CD4-positive, alpha-beta T cell (primary cell): ENCODE measurements at places on chromosomes 6 and 20. TPM values are rescaled to one million over a fixed set of nuclear protein-coding genes. Genes with fewer than 3 reads are reported as not detected.

- H3K27ac ChIP-seq, result no peak within 1 kb of the TSS
- peaks cover 10% of the 10 kb centered on the region for H3K4me1 ChIP-seq
- H3K27me3 ChIP-seq, result peaks cover 29% of the 10 kb centered on the region
- peak within 1 kb of the TSS; percentile 5 for H3K4me3 ChIP-seq
- DNase-seq, result no peak
- H3K36me3 ChIP-seq, result no peaks in the 10 kb centered on the region
Observed at GRCh38 chr6:116764961-116765841, at the start of gene FAM162B. Gene FAM162B (minus strand): TSS chr6:116765719. CDS start chr6:116765576, 143 bp downstream.

The MOCS1 gene
- 2.7 TPM for total RNA-seq

DNA sequence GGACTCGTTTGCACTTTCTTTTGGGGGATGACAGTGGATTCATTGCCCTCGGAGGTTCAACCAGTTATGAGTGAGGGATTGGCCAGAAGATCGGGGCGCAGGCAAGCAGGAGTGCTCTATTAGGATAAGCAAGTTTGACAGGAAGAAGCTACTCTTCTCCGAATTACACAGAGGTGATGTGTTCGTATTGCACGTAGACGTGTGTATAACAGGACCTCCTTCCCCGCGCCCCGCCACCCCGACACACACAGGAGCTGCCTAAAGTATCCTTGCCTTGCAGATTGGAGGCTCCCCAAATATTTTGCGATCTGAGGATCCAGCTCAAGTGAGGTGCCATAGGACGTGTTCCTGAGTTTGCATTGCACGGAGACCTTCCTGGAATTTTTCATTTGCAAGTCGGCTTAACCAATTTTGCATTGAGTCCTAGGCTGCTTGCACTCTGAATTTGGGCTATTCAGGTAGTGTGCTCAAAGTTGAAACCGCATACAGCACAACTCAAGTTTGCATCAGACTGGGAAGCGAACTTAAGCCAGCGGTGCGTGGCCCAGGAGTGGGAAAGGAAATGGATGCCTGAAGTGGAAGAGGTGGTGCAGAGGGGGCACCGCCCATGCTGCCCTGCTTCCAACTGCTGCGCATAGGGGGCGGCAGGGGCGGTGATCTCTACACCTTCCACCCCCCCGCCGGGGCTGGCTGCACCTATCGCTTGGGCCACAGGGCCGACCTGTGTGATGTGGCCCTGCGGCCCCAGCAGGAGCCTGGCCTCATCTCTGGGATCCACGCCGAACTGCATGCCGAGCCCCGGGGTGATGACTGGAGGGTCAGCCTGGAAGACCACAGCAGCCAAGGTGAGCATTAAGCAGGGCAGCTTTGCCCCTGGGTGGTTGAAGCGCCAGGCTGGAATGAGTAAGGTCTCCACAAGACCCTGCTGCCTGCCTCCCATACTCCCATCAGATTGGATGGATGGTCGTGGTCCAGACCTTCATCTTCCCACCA lies 770 bp downstream of the TCF19 start:
- peak overlapping the region; percentile 15 for H3K27ac ChIP-seq
- peaks cover 7% of the 10 kb centered on the region for H3K36me3 ChIP-seq
- peak overlapping the region; percentile 96 for H3K4me3 ChIP-seq
- H3K4me1 ChIP-seq, result peaks cover 26% of the 10 kb centered on the region

The CEP85L gene
- total RNA-seq, result 80.7 TPM

DNA sequence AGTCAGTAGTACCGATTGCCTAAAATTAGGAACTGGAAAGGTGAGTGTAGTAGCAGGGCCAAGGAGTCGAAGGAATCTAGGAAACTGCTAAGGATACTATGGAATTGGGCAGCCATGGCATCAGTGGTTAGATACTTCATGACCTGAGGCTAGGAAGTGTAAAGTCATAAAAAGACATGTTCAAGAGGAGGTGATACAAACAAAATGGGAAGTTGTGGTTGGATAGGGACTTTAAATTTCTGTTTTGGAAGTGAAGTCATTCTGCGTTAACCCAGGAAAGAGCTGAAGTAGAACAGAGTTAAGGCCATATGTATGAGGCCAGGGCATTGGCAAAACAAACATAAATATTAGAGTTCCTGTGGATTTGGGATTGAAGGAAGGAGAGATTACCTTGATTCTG lies 88.6 kb upstream of the TMEM181 start:
- H3K4me3 ChIP-seq, result no peak overlapping the region
- no peaks in the 10 kb centered on the region for H3K36me3 ChIP-seq
- no peak for DNase-seq
- H3K27ac ChIP-seq, result no peak overlapping the region
- no peaks in the 10 kb centered on the region for H3K4me1 ChIP-seq

- H3K4me3 ChIP-seq, result no peak overlapping the region
- H3K27me3 ChIP-seq, result no peaks in the 10 kb centered on the region
- peaks cover 11% of the 10 kb centered on the region for H3K4me1 ChIP-seq
- DNase-seq, result no peak
- H3K36me3 ChIP-seq, result no peaks in the 10 kb centered on the region
Observed at GRCh38 chr6:108785653-108786052, 62.6 kb upstream of the ARMC2 start.

- no peak overlapping the region for H3K27ac ChIP-seq
- H3K4me1 ChIP-seq, result peaks cover 8% of the 10 kb centered on the region
- H3K4me3 ChIP-seq, result no peak overlapping the region
Observed at GRCh38 chr6:25332655-25333071, 53.5 kb downstream of the CARMIL1 start.

GRCh38 chr20:56940466-56940865 lies 311.4 kb downstream of the TFAP2C start:
- no peak for DNase-seq
- H3K4me3 ChIP-seq, result no peak overlapping the region
- peaks cover 5% of the 10 kb centered on the region for H3K27me3 ChIP-seq
- no peak overlapping the region for H3K27ac ChIP-seq
- no peaks in the 10 kb centered on the region for H3K36me3 ChIP-seq
- no peaks in the 10 kb centered on the region for H3K4me1 ChIP-seq

DNA sequence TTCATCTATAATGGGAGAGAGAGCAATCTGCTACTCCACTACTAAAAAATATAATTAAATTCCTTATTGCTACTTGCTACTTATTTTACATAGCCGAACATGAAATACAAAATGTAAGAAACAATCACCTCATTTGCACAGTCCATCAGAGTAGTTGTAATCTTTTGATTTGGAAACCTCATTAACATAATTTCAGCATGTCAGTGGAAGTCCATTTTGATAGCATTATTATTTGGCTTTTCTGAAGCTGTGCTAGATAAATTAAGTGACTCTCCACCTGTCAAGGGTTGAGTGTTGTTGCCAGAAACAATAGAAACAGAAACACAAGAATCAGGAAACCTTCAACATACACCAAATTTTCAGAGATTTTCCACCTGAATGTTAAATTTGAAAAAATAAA lies 250.0 kb downstream of the RFPL4B start:
- no peak overlapping the region for H3K27ac ChIP-seq
- no peaks in the 10 kb centered on the region for H3K27me3 ChIP-seq
- no peaks in the 10 kb centered on the region for H3K4me1 ChIP-seq
- H3K4me3 ChIP-seq, result no peak overlapping the region
- no peaks in the 10 kb centered on the region for H3K36me3 ChIP-seq

- no peak within 1 kb of the TSS for H3K4me3 ChIP-seq
- H3K27ac ChIP-seq, result no peak within 1 kb of the TSS
- no peak for DNase-seq
- no peaks in the 10 kb centered on the region for H3K27me3 ChIP-seq
- H3K36me3 ChIP-seq, result no peaks in the 10 kb centered on the region
Observed at GRCh38 chr6:31715022-31715958, at the start of gene LY6G6D. Gene LY6G6D (plus strand): TSS chr6:31715348. CDS start chr6:31715356, 8 bp downstream.

DNA sequence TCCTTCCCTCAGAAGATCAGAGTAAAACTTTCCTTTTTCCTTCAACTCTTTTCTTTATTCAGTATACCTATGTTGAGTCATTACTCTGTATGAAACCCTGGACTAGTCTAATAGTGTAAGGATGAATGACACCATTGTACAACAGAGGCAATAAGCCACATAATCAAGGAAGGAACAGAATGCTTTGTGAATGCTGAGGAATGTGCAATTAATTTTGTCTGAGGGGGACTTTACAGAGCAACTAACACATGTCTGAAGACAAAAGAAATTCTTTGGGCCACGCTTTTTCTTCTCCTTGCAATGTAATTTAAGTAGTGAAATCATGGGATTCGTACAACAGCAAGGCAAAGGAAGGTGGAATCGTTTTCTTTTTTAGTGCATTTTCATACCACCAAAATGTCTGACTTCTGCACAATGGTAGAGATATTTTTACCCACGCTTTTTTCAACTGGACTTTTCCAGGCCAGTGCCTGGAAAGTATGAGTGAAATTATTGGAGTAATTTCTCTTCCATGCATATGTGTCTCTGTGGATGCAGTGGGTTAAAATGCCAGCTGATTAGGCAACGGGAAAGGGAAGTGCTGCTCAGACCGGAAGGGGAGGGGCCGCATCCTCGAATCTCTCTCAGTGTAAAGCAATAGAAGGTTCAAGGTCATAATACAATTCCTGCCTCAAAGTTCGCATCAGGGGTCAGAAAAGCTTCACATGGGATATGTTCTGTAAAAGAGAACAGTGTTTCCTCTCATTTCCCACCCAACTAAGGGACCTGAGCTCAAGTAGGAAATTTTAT lies 89.9 kb upstream of the MTHFD1L start:
- H3K4me1 ChIP-seq, result no peaks in the 10 kb centered on the region
- no peaks in the 10 kb centered on the region for H3K36me3 ChIP-seq
- H3K27me3 ChIP-seq, result no peaks in the 10 kb centered on the region
- no peak for DNase-seq
- H3K27ac ChIP-seq, result no peak overlapping the region

DNA sequence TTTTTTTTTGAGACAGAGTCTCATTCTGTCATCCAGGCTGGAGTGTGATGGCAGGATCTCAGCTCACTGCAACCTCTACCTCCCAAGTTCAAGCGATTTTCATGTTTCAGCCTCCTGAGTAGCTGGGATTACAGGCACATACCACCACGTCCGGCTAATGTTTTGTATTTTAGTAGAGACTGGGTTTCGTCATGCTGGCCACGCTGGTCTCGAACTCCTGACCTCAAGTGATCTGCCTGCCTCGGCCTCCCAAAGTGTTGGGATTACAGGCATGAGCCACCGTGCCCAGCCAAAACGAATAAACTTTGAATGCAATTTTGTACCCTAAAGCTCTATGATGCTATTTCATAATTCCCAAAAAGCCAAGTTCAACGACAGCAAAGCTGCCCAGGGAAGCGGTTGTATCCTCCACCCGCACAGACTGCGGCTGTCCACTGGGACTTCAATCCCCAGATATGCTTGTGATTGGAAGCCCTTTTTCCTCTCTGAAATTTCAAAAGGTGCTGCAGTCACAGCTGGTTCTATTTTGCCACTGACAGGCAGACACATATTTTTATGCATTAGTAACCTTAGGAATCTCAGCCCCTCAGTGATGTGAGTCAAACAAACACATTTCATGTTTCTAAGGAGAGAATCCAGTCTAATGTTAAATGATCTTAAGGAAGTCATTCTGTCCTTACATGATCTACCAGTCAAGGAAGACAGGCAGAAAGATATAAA lies 8.7 kb upstream of the RAMACL start:
- no peaks in the 10 kb centered on the region for H3K36me3 ChIP-seq
- no peaks in the 10 kb centered on the region for H3K27me3 ChIP-seq
- no peak overlapping the region for H3K27ac ChIP-seq
- DNase-seq, result no peak

GRCh38 chr20:18852318-18852717 lies 38.7 kb downstream of the SCP2D1 start:
- no peak for DNase-seq
- H3K27ac ChIP-seq, result no peak overlapping the region
- H3K4me1 ChIP-seq, result no peaks in the 10 kb centered on the region
- no peaks in the 10 kb centered on the region for H3K27me3 ChIP-seq

DNA sequence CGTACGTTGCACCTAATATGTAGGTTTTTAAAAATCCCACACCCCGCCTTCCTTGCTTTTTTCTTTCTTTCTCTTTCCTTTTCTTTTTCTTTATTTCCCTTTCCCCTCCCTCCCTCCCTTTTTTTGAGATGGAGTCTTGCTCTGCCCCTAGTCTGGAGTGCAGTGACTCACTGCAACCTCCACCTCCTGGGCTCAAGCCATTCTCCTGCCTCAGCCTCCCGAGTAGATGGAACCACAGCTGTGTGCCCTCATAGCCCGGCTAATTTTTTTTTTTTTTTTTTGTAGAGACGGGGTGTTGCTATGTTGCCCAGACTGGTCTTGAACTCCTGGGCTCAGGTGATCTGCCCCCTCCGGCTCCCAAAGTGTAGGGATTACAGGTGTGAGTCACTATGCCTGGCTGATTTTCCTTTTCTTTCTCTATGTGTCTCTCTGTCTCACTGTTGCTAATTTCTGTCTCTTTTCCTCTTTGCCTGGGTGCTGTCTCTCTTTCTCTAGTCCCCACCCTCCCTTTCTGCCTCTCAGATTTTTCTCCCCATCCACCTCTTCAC lies 61.2 kb downstream of the SRC start:
- peaks cover 14% of the 10 kb centered on the region for H3K27me3 ChIP-seq
- peaks cover 16% of the 10 kb centered on the region for H3K4me1 ChIP-seq
- no peak overlapping the region for H3K27ac ChIP-seq
- no peak overlapping the region for H3K4me3 ChIP-seq
- no peak for DNase-seq

- no peaks in the 10 kb centered on the region for H3K4me1 ChIP-seq
- H3K36me3 ChIP-seq, result no peaks in the 10 kb centered on the region
- H3K27ac ChIP-seq, result no peak overlapping the region
Observed at GRCh38 chr6:170072246-170072645, 218.6 kb downstream of the DLL1 start.

The SLX4IP gene
- total RNA-seq, result 1.8 TPM

GRCh38 chr20:63751471-63752271 lies 12.1 kb downstream of the SLC2A4RG start:
- no peak for DNase-seq
- H3K4me3 ChIP-seq, result peak overlapping the region; percentile 9

DNA sequence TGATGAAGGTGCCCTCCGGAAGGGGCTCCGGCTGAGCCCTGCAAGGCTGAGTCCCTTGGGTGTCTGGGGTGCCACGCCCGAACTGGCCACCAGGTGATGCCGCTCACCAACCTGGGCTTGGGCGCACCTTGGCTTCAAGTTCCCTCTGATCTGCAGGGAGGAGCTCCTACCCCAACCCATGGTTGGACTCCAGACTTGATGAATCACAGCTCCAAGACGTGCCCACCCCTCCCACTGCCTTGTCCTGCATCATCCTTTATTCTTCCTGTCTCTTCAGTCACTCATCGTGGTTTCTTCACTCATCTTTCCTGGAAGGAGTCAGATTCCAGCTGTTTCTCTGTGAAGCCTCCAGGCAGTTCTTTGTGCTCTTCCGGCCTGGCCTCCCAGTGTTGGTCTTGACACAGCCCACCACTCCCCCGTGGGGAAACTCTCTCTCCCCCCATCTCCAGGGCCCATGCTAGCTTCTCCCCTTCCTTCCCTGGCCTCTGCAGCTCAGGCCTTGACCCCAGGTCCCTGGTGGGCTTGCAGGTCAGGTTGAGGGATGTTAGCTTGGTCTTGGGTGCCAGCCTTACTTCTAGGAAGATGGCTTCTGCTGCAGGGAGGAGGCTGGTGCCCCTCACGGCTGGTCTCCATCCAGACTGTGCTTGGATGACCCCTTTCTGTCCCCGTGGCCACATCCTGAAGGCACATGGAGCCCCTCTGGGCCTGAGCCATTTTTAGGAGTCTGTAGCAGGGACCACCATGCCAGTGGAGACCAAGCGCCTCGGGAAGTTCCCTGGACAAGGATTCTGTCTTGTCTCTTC lies 2.6 kb upstream of the ZBP1 start:
- peak; percentile 65 for DNase-seq
- H3K27me3 ChIP-seq, result no peaks in the 10 kb centered on the region
- peaks cover 71% of the 10 kb centered on the region for H3K4me1 ChIP-seq
- H3K4me3 ChIP-seq, result no peak overlapping the region
- no peak overlapping the region for H3K27ac ChIP-seq
